Activated CD8-positive, alpha-beta T cell treated with anti-CD3 and anti-CD28 coated beads, Interleukin-2, amount 10 ng/mL, durations not matched to agents 7 days and 5 days (primary cell): ENCODE measurements at places on chromosomes 12 and 14. TPM values are rescaled to one million over a fixed set of nuclear protein-coding genes. Genes with fewer than 3 reads are reported as not detected.

DNA sequence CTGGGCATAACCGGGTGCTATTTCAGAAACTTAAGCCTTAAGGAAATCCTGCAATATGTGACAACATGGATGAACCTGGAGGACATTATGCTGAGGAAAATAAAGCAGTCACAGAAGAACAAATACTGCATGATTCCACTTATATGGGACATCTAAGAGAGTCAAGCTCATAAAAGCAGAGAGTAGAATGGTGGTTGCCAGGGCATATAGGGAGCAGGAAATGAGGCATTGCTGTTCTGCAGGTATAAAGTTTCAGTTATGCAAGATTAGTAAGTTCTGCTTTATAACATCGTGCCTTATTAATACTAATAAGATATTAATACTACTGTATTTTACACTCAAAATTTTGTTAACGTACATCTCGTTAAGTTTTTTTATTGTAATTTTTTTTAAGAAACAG, 124.2 kb upstream of the ATF1 start:
- no peak for DNase-seq

- no peak for DNase-seq
Observed at GRCh38 chr12:50859621-50860310, 17.0 kb downstream of the TMPRSS12 start.

DNA sequence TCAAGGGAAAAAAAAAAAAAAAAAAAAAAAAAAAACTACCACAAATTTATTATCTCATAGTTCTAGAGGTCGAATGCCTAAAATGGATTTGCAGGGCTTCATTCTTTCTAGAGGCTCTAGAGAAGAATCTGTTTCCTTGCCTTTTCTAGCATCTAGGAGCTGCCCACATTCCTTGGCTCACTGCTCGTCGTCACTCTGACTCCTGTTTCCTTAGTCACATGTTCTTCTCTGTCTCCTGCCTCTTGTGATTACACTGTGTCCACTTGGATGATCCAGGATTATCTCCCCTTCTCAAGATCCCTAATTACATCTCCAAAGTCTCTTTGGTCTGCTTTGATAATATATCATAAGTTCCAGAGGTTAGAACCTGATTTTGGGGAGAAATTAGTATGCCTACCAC, 88.7 kb downstream of the HECTD1 start:
- no peak for DNase-seq

DNA sequence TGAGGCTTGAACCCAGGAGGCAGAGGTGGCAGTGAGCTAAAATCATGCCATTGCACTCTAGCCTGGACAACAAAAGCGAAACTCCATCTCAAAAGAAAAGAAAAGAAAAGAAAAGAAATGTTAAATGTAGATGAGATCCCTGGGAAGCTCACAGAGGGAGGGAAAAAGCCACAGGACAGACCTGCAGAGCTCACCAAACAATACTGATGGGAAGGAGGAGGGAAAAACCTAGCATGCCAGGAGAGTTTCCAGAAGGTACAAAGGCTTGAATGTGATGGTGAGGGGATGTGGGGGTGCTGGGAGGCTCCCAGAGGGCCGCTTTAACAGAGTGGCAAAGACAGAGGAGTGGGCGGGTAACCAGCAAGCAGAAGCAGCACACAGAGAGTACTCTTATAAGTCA, 72.3 kb downstream of the PTPN21 start:
- no peak for DNase-seq

DNA sequence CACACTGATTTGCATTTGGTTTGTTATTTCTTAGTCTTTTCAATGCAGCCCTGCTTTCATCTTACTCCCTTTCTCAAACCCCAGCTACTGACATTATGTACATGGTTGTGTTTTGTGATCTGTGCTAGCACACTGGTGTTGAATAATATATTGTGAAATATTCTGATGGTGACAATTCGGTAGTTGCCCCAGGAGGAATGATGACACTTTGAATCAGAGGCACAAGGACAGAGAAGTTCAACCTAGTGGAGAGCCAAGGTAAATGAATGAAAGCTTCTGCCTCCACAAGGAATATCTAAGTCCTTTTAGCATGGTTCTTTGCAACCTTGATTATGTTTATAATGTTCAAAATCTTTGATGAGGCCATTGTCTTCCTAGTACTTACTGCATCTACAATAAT, 159.9 kb downstream of the PDE3A start:
- DNase-seq, result no peak

The PRPH gene
- not detected for total RNA-seq
